ENCODE measurements at places on chromosomes 11 and 22.

DNA sequence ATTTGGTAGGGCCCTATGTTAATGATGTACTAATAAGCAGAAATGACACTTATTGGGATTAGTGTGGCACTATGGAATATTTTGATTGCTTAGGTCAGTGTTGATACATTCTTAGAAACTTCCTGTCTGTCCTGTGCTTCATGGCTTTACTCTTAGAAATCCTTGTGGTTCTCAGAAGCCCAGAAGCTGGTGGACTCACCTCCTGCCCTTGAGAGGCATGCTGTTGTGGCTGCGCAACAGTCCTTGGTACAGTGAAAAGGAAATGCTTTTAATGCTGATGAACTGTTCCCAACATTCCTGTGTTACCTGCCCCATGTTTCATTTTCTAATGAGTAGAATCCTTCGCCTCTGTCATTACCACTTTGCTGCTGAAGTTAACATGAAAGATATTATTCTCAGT lies 52.4 kb upstream of the MYO18B start:
- H3K36me3 ChIP-seq = no peaks in the 10 kb centered on the region
- no peaks in the 10 kb centered on the region for H3K4me1 ChIP-seq
- H3K4me3 ChIP-seq = no peak overlapping the region
- no peaks in the 10 kb centered on the region for H3K27me3 ChIP-seq
- DNase-seq = no peak

DNA sequence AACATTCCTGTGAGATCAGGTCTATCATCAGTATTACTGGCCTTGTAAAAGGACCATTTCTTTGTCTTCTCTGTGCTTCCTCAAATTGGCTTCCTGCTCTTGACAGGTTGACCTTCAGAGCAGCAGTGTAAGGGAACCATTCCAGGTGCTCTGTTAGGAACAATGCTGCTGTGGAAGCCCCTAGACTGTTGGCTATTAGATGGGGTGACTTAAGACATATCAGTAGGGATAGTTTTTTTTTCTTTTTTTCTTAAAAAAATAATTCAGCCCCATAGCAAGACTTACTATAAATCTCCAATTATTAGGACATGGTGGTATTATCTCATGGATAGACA lies 37.6 kb downstream of the COA4 start:
- H3K27me3 ChIP-seq = no peaks in the 10 kb centered on the region
- H3K36me3 ChIP-seq = peaks cover 49% of the 10 kb centered on the region
- DNase-seq = no peak
- no peak overlapping the region for H3K4me3 ChIP-seq
- H3K27ac ChIP-seq = no peak overlapping the region
- no peaks in the 10 kb centered on the region for H3K4me1 ChIP-seq

GRCh38 chr11:36130401-36130800 lies 158.8 kb downstream of the COMMD9 start:
- no peak for DNase-seq
- H3K4me1 ChIP-seq = no peaks in the 10 kb centered on the region
- no peak overlapping the region for H3K4me3 ChIP-seq
- no peaks in the 10 kb centered on the region for H3K27me3 ChIP-seq
- no peak overlapping the region for H3K27ac ChIP-seq

- no peak overlapping the region for H3K4me3 ChIP-seq
- H3K36me3 ChIP-seq = peaks cover 8% of the 10 kb centered on the region
- no peaks in the 10 kb centered on the region for H3K4me1 ChIP-seq
- H3K27ac ChIP-seq = no peak overlapping the region
These were observed 16.3 kb downstream of the NPAT start for GRCh38 chr11:108206171-108206570.

- no peaks in the 10 kb centered on the region for H3K27me3 ChIP-seq
- H3K4me1 ChIP-seq = no peaks in the 10 kb centered on the region
- H3K4me3 ChIP-seq = no peak overlapping the region
- H3K27ac ChIP-seq = no peak overlapping the region
- DNase-seq = no peak
These were observed 186.8 kb downstream of the SOX6 start for GRCh38 chr11:16169541-16169940.

GRCh38 chr11:63635762-63636465 lies 21.7 kb upstream of the PLAAT3 start:
- no peaks in the 10 kb centered on the region for H3K27me3 ChIP-seq
- no peak overlapping the region for H3K27ac ChIP-seq
- peaks cover 93% of the 10 kb centered on the region for H3K36me3 ChIP-seq
- no peak for DNase-seq
- H3K4me3 ChIP-seq = no peak overlapping the region
- H3K4me1 ChIP-seq = no peaks in the 10 kb centered on the region

DNA sequence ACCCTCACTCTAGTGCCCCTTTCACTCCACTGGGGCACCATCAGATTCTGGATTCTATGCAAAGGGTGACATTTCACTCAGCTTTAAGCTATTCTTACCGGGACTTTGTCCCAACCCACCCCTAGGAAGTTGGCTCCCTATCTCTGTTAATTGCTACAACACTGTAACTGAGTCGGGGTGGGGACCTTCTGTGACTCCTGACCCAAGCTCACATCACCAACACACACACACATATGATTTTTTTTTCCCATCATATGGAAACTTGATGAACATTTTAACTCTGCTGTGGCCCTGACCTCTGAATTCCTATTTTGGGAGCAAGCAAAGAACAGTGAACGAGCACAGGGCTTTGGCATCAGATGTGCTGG lies 16.6 kb downstream of the USH1C start:
- no peak for DNase-seq
- H3K4me3 ChIP-seq = no peak overlapping the region
- H3K27me3 ChIP-seq = peaks cover 56% of the 10 kb centered on the region
- no peak overlapping the region for H3K27ac ChIP-seq
- no peaks in the 10 kb centered on the region for H3K36me3 ChIP-seq

DNA sequence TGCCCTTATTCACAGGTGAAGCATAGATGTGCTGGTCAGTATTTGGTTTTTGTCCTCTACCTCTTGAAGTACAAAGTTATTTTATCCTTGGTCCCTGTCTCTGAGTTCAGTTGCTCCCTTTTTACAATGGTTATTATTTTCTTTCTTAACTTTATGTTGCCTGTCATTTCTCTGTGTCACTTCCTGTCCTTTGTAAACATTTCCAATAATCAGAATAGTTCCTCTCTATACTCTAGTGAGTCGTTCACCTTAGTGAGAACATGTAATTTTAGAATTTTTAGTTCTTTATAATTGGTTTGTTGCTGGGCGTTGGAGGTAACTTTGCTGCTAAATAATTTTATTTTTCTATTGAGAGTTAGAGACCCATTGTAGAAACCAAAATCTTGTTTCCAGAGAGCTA lies 16.0 kb downstream of the CSTPP1 start:
- H3K27ac ChIP-seq = no peak overlapping the region
- no peak for DNase-seq
- no peaks in the 10 kb centered on the region for H3K4me1 ChIP-seq
- H3K4me3 ChIP-seq = no peak overlapping the region

DNA sequence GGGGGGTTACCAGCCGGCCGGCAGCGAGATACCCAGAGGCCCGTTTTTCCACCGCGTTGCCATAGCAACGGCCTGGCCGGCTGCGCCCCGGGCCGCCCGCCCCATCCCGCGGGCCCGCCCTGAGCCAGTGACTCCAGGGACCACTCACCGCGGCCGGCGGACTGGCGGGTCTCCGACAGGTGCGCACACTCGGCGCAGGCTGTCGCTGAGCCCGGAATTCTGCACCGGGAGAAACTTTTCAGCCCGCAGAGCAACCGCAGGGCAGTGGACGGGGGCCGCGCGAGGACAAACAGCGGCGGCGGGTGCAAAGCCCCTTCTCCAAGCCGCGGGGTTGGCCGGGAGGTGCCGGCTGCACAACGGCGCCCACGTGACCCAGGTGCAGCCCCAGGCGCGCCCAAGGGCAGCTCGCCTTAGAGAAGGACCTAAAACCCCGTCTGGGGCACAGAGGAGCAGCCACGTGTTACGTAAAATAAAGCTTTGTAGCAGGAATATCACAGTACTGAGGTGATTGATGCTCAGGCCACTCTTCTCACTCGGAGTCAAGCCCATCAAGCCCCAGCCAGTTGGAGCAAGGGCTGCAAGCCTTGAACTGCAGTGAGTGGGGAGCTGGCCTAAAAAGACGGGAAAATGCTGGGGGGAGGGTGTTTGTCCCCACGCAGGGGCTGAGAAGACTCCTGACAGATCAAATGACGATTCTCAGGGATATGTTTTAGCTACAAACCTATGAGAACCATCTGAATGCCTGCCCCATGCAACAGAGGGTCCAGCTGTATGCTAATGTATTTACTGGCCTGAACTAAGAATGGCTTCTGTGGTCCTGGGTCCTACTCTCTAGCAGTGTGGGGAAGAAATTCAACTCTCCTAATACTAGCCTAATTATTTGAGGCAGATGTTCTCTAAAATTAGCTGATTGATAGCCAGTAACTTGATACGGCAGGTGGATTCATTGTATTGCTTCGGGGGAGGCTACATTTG lies at the start of gene STK33:
STK33 (minus strand) TSS at position 294 of the 975 bp plus-strand sequence. CDS start 119,323 bp downstream, outside the sequence.
- peak within 1 kb of the TSS; percentile 20 for H3K4me3 ChIP-seq
- peaks cover 44% of the 10 kb centered on the region for H3K27me3 ChIP-seq
- peaks cover 12% of the 10 kb centered on the region for H3K4me1 ChIP-seq
- no peak within 1 kb of the TSS for H3K27ac ChIP-seq
- no peaks in the 10 kb centered on the region for H3K36me3 ChIP-seq

GRCh38 chr22:43315687-43316217 lies 27.4 kb downstream of the SCUBE1 start:
- H3K36me3 ChIP-seq = no peaks in the 10 kb centered on the region
- H3K4me3 ChIP-seq = no peak overlapping the region
- peaks cover 11% of the 10 kb centered on the region for H3K4me1 ChIP-seq
- peaks cover 7% of the 10 kb centered on the region for H3K27me3 ChIP-seq
- no peak for DNase-seq

DNA sequence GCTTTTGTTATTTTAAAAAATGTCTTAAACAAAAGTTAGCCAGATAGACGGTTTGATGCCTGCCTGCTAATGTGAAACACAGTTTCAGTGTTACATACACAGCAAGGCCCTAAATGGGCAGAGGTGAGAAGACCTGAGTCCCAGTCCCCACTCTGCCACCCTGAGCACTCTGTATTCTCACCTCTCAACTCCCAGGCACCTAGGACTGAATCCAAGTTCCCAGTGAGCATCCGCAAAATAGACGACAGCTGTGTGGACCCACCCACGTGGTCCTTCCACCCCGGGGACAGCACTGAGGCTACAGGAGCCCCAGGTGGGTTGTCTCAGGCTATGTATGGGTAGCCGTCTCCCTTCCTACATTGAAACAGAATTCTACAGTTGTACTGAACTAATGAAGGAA lies 111.5 kb downstream of the RPL27A start:
- H3K36me3 ChIP-seq = peaks cover 14% of the 10 kb centered on the region
- H3K4me1 ChIP-seq = peaks cover 15% of the 10 kb centered on the region
- no peak overlapping the region for H3K4me3 ChIP-seq
- no peak for DNase-seq
- H3K27ac ChIP-seq = peak overlapping the region; percentile 18

- H3K4me1 ChIP-seq = peaks cover 66% of the 10 kb centered on the region
- peak; percentile 78 for DNase-seq
- H3K36me3 ChIP-seq = peaks cover 23% of the 10 kb centered on the region
- H3K4me3 ChIP-seq = peak within 1 kb of the TSS; percentile 92
- H3K27ac ChIP-seq = peak within 1 kb of the TSS; percentile 95
- no peaks in the 10 kb centered on the region for H3K27me3 ChIP-seq
These were observed at the start of gene PIM3 for GRCh38 chr22:49960159-49961004. PIM3 (plus strand) TSS chr22:49960772; CDS start chr22:49960948, 176 bp downstream.

DNA sequence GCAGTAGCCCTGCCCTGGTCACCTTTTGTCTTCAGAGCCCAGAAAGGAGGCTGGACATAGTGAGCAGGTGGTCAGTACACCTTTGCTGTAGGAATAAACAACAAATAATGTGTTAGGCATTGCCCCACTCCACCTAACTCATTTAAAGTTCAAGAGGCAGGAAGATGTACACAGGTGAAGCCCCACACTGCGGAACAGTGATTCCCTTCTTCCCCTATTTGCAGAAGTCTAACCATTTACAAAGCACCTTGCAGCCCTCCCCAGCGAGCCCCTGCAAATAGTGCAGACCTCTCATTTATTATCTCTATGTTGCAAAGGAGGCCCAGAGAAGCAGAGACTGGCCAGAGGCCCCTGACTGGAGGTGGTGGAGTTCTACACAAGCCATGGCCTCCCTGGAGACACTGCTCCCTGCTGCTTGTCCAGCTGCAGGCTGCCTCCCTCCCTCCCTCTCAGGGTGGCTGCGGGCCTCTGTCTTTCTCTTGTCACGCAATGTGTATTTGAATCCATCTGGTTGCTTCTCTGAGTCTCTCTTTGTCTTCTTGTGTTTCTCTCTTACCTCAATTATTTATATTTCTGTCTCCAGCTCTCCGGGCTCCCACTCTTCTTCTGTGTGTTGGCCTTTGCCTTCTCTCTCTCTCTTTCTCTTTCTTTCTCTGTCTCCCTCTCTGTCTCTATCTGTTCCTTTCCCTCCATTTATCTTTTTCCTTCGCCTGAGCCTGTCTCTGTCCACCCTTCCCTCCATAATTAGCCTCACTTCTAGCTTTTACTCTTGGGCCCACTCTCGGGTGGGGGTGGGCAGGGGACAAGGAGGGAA lies 59.1 kb upstream of the PRDM11 start:
- no peaks in the 10 kb centered on the region for H3K36me3 ChIP-seq
- DNase-seq = no peak
- peak overlapping the region; percentile 88 for H3K27ac ChIP-seq
- peaks cover 33% of the 10 kb centered on the region for H3K4me1 ChIP-seq
- no peaks in the 10 kb centered on the region for H3K27me3 ChIP-seq

- H3K36me3 ChIP-seq = no peaks in the 10 kb centered on the region
- H3K4me1 ChIP-seq = no peaks in the 10 kb centered on the region
- H3K27me3 ChIP-seq = no peaks in the 10 kb centered on the region
- no peak for DNase-seq
These were observed 20.7 kb upstream of the FAM181B start for GRCh38 chr11:82754410-82754809.

DNA sequence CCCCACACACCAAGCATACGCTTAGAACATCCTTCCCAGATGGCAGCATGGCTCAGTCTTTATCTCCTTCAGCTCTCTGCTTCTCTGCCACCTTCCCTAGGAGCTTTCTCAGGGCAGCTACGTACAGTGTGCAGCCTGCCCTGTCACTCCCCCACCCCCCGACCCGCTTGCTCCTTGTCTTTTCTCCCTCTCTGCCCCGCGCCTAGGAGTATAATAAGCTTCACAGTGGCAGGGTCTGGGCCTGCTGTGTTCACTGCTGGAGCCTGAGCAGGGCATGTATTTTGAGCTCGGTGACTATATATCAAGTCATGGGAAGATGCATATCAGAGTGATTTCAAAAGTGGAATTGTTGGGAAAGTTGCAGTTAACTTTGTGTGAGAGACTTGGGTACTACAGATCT lies 55.8 kb upstream of the ADSL start:
- H3K4me1 ChIP-seq = no peaks in the 10 kb centered on the region
- H3K27me3 ChIP-seq = no peaks in the 10 kb centered on the region
- no peak for DNase-seq
- peaks cover 14% of the 10 kb centered on the region for H3K36me3 ChIP-seq

DNA sequence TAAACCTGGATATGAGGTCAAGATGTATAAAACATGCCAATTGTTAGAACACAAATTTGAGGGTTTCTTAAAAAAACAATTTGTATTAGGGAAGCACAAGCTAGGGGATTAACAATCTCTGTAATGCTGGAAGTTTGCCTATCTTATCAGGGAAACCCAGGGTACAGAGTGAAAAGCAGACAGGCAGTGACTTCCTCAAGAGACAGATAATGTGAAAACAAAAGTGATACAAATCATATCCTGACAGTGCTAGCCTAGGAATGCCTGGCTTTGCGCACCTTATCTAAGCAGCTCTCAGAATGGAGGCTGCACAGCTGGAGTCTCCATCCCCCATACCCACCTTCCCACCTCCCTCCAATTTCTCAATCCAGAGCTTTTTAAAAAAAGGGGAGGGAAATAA lies 22.5 kb upstream of the RBX1 start:
- H3K27me3 ChIP-seq = no peaks in the 10 kb centered on the region
- H3K27ac ChIP-seq = no peak overlapping the region
- H3K4me3 ChIP-seq = no peak overlapping the region
- no peaks in the 10 kb centered on the region for H3K4me1 ChIP-seq
- peaks cover 10% of the 10 kb centered on the region for H3K36me3 ChIP-seq

Data from esophagus squamous epithelium (tissue), 5 donors.